ENCODE measurements at places on chromosomes 3 and 15. TPM values are rescaled to one million over a fixed set of nuclear protein-coding genes. Genes with fewer than 3 reads are reported as not detected.

GRCh38 chr3:162978136-162978535, 1481.5 kb downstream of the OTOL1 start:
- DNase-seq: no peak

GRCh38 chr3:106247902-106248684, 379.3 kb upstream of the CBLB start:
- DNase-seq: no peak

Gene CSPG5
- 0.56 TPM for total RNA-seq

Gene TNFAIP8L3
- 0.60 TPM for total RNA-seq

Gene HRH1
- total RNA-seq: 0.12 TPM

Gene CPNE9
- not detected for total RNA-seq

Gene ROPN1B
- total RNA-seq: not detected

Gene TMEM40
- total RNA-seq: not detected

Gene RTP3
- total RNA-seq: not detected

Gene CRYGS
- total RNA-seq: 1.7 TPM

Gene ACOX2
- total RNA-seq: not detected

Gene PLA2G4E
- total RNA-seq: not detected

Data from activated naive CD8-positive, alpha-beta T cell treated with anti-CD3 and anti-CD28 coated beads for 36 hours (primary cell).